ENCODE measurements at places on chromosomes 7 and 10. TPM values are rescaled to one million over a fixed set of nuclear protein-coding genes. Genes with fewer than 3 reads are reported as not detected.

- peak; percentile 58 for DNase-seq
Measured at GRCh38 chr10:102615361-102615760, 28.9 kb upstream of the TRIM8 start.

DNA sequence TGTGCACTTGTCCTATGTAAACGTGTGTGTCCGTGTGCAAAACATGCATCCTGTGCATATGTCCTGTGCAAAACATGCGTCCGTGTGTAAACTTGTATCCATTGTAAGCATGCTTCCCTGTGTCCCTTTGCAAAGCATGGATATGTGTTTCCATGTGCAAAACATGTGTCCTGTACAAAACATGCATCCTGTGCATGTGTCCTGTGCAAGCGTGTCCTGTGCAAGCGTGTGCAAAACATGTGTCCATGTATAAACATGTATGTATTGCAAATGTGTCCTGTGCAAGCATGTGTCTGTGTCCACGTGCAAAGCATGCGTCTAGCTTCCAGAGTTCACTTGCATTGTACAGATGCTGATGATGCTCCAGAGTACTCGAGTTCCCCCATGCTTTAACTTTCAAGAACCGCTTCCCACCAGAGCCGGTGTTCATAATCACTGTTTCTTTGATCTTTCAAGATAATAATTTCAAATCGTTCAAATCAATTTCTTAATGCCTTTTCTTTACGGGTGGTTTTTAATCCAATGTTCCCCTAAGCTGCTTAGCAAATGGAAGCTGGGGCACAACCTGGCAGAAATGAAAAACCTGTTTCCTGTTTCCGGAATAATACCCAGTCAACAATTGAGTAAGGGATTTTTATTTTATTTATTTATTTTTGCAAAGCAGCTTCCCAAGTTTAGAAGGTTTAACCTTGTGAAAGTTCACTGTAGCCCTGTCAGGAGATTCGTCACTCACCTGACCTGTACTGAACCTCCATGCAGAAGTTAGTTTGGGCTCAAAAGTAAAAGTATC, 641 bp upstream of the ASB13 start:
- DNase-seq: no peak

- DNase-seq: no peak
Measured at GRCh38 chr7:115267503-115267902, 345.6 kb downstream of the MDFIC start.

DNA sequence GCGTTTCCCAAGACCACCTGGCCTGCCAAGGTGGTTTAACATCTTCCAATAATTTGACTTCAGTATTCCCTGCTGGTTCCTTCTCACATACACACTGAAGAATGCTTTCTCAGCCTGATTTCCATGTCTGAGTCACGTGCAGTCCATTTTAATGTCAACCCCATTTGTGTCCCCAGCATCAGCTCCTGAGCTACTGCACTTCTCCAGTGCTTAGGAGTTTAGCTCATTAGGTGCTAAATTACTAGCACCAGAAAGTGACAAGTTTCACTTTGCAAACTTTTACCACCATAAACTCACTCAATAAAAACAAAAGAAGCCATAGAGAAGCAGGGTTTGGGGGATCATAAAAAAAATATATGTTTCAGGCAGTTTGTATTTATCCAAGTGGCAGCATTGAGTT, 279.3 kb upstream of the SORCS1 start:
- no peak for DNase-seq

DNA sequence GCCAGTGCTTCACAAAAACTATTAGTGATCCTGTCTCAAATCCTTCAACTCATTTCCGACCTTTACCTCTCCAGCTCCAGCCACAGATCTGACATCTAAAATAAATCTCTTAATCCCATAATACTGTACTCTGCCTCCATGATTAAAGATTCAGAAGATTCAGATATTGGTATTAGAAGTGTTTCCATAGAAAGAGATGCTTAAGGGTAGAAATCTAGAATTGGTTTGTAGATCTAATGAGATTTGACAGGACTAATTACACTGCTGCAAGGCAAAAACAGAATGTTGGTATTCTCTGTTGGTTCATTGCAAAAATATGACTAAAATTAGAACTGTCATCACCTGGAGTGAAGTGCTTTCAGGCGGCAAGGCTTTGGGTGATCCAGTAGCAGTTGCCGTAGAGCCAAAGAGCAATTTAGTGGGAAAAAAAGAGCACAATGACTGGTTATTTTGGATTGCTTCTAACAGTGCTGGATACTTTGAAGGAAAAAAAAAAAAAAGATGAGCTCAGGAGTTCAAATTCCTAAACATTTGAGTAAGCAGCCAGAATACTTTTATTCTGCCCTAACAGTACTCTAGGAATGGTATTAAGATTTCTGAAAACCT, 940.1 kb upstream of the SORCS1 start:
- DNase-seq: no peak

The ZNF467 gene
- total RNA-seq: 12.0 TPM

The CPVL gene
- 44.9 TPM for total RNA-seq

DNA sequence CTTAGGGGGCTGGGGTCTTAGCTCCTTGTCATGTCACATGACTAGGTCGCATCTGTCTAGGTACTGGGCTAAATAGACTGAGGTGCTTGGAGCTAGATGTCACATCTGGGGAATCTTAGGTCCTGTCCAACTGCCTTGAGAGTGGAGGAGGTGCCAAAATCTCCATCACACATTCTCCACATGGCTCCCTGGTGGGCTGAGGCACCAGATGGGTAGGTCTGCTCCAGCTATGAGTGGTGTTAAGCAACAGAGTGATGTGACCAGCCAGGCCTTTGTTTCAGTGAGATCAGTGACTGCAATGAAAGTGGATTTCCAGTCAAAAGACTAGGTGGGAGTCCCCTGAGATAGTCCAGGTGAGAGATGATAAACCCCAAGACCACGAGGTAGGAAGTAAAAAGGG, 251.8 kb downstream of the BMPER start:
- no peak for DNase-seq

The SAMD9L gene
- 11.5 TPM for total RNA-seq

DNA sequence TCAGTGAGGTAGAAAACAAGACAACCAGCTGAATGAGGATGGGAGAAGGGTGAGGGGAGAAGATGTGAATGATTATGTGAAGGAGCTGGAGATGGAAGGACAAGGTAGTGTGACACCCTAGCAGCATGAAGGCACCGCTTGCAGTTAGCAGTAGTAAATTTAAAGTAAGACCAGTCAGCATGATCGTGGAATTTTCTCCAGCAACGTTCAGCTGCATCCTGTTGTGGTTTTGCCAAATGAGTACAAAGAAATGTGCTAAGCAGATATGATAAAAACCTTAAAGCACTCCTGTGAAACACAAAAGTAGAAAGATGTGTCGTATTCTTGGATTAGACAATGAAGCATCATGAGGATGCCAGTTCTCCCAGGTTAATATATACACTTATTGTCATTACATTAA, 34.1 kb upstream of the IFRD1 start:
- no peak for DNase-seq

DNA sequence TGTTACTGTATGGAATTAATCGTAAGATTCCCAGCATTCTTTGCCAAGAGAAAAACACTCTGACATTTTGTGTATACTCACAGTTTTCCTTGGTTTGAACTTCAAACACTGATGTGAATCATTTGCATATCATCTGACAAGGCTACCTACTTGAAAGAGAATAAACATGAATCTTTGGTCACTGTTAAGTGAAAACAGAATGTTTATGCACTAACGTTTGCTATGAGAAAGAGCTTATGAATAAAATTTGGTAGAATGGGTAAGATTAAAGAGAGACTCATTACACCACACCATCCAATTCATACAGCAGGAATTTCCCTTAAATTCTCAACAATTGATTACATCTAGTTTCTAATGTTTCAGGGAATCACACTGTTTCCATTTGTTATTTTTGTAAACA, 46.6 kb downstream of the MACC1 start:
- DNase-seq: no peak

The C7orf33 gene
- not detected for total RNA-seq

DNA sequence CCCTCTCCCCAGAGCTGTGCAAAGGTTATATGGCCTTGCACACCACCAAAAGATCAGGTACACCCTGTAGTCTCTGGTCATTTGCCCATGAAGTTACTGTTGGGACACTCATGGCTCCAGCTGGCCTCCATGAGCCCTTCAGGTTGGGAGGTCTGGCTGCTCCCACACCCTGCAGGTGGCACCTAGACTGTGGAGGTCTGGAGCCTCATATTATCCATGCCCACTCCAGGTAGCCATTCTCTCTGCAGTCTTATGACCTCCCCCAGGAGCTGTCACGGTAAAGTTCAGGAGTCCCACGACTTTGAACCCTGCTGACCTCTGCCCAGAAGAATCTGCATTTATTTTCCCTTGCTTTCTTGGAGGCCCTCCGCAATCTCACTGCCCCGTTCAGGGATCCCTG, 39.2 kb upstream of the GAD2 start:
- DNase-seq: no peak

The FUOM gene
- total RNA-seq: 13.8 TPM

GRCh38 chr10:37549054-37549453, 308.4 kb downstream of the ZNF248 start:
- DNase-seq: no peak

DNA sequence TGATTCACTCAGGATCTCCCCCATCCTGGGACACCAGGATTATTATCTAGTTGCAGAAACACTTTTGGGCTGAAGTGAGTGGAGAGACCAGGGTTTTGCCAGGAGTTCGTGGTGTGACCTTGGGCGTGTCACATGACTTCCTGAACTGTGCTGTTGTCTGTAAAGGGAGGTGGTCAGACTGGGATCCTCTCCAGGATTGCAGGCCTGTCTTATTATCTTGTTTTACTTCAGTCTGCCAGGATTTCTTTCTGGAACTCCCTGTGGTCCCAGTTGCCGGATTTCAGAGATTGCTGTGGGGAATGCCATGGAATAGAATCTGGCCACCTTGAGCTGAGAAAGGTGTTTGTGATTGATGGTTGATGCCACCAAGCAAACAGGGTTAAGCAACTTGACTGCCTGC, 35.8 kb downstream of the CRCP start:
- peak; percentile 88 for DNase-seq
